Spinal cord (tissue), 10 donors: ENCODE measurements at places on chromosomes 4 and X. TPM values are rescaled to one million over a fixed set of nuclear protein-coding genes. Genes with fewer than 3 reads are reported as not detected.

- no peak for DNase-seq
Observed at GRCh38 chr4:112270640-112271421, 14.9 kb downstream of the TIFA start.

DNA sequence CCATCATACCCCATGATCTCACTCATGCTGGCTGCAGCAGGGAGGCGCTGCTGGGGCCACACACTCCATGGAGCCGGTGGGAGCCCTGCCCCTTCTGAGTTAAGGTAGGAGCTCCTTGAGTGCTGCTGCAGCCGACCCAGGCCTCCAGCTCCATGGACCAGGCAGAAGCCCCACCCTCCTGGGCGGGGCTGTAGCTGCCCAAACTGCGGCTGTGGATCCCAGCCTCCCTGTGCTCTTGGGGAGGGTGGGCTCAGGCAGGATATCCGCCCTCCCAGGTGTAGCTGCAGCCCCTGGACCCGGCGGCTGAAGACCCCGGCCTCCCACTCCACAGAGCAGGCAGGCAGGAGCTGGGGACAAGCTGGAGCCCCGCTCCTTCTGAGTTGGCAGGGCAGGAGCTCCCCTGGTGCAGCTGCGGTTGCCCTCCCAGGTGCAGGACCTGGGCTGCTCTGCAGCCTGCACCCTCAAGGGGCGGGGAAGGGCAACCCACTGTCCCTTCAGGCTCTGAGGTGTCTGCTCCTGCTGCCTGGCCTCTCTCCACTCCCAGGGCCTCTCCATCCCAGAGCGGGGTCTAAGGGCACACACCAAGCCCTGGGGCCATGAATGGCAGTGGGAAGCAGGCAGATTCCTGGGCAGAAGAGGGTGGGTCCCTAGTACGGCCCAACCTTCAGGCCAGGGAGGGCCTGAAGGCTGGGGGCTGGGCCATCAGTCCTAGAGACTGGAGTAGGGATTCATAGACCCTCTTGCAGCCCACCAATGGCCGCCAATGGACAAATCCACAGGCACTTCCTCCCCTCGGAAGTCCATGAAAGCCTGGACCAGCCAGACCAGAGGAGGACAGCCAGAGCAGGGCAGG lies 466.1 kb downstream of the DTHD1 start:
- no peak for DNase-seq

- no peak for DNase-seq
Observed at GRCh38 chr4:16896881-16897750, 1.3 kb downstream of the LDB2 start.

DNA sequence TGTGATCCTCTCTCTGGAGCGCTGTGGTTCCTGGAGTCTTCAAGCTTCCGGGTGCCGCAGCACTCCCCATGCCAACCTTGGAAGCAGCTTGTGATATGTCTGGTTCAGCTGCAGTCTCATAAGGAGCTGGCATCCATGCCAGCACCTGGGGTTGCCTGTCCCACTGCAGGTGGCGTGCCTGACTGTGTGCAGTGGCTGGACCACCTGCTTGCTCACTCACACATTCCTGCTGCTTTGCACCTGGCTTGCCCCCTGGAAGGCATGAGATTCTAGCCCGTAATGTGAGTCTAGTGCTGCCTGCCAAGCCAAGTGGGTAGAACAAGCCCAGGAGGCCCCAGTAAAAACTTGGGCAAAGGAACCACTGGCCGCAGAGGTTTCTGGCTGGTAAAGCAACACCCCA lies 687.2 kb upstream of the AADAT start:
- no peak for DNase-seq

CCSER1 gene
- polyA plus RNA-seq = 3.5 TPM

SLC10A6 gene
- not detected for polyA plus RNA-seq
